ENCODE measurements at places on chromosomes 3 and 15.
A peak's percentile ranks its signal among the peaks of the same experiment; 100 is the strongest.

DNA sequence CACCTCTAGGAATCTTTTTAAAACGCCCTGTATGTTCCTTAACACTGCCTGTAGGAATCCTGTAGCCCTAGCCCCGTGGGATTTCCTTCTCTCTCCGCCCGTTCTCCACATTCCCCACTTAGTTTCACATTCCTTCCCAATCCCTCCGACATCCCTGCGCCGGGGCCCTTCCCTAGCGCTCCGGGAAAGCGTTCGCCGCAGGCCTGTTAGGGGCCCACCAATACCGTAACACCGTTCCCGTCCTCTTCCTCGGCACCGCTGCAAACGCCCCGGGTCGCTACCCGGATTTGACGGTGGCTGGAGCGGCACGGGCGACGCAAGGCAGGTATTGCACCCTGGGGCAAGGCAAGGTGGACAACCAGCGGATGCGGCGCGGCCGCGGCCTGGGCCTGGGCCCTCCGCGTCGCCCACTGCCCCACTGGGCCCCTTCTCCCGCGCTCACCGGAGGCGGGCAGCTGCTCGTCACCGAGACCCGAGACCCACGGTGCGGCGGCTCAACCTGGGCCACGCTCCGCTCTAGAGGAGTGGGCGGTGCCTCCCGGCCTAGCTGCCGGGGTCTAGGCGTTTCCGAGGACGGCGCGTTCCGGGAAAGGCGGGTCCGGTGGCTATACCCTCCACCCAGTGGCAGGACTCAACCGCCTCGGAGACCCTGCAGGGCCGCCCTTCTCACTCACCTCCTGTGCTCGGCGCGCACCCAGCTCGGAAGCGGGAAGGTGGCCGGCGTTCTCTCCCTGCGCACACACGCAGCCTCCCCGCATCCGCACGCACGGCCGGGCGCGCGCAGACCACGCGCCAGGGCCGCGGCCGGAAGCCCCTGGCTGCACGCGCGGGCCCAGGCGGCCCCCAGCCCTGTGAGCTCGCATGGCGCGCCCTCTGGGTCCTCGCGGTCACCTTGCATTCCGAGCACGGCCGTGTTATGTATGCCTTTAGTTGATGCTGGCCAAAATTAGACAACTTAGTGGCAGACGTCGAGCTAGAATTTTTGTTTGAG is at the start of gene B3GALNT1:
Gene B3GALNT1 (minus strand): TSS at position 789 of the 991 bp plus-strand sequence. CDS start 18,595 bp downstream, outside the sequence.
- DNase-seq = peak; percentile 92

GRCh38 chr15:101424984-101425383 is 64.5 kb downstream of the PCSK6 start:
- DNase-seq = no peak

GRCh38 chr3:44100298-44100695 is 141.4 kb upstream of the TOPAZ1 start:
- DNase-seq = no peak

GRCh38 chr3:188697127-188697526 is 474.6 kb upstream of the TPRG1 start:
- DNase-seq = no peak

DNA sequence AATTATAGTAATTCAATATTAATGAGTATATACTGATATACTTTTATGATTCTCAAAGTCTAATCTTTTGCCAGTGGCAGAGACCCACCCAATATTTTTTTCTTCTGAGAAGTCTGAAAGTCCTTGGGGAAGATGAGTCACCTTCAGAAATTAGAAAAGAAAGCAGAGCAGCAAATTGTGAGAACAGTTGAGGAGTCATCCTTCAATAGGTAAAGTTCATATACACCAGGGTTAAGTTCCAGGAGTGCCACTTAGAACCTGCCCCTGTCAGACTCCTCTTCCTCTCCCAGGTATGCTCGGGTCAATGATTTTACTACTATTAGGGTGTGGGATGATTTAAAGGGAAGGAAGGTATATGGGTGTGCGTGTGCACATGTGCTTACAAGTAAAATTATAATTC is 7.1 kb downstream of the CLRN1 start:
- no peak for DNase-seq

DNA sequence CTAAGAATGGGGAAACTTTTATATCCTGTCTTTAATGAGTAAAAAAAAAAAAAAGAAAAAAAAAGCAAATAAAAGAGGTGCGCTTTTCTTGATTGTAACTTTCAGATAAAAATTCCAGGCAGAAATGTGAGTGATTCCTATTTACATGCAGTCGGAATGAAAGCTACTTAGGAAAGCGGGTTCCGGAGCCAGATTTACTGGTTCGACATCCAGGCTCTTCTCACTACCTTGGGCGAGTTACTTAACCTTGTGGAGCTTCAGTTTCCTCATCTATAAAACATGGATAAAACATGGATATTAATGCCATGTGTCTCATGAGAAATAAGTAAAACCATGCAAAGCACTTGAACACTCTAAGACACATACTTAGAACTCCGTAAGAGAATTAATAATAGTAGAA is 169.2 kb downstream of the TP63 start:
- no peak for DNase-seq

DNA sequence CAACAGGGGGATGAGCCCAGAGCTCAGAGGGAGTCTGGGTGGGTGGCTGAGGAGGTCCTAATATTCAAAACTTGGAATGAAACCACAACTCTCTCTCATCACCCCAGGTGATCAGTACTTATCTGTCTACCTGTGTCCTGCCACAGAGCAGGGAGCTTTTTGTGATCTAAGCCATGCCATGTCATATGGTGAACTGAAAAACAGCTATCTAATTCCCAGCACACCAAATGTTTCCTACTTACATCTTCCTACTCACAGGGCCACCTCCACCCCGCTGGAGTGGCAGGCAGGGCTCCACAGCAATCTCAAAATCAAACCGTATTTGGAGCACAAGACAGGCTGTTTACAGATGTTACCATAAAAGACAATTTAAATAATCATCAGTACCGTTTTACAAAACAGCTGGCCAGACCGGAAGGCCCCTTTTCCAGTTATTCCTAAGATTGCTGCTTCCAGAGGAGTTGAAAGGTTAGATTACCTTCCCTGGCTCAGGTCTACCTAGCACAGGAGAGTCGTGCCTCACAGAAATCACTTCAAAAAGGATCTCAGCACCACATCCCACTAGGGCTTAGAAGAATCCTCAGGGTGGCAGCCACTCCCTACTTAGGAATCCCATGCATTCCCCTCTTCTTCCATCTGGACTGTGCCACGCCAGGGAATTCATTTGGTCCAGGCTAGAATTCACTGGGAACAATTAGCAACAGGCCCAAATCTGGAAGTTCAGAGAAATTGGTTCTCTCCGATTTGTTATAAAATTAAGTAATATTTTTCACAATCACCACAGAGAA is 226.6 kb upstream of the IL12A start:
- peak; percentile 19 for DNase-seq

- no peak for DNase-seq
These were observed 46.9 kb upstream of the GADL1 start for GRCh38 chr3:30941342-30941741.

- no peak for DNase-seq
These were observed 47.2 kb downstream of the CD86 start for GRCh38 chr3:122102191-122102935.

GRCh38 chr15:90190606-90191343 is 10.4 kb upstream of the SEMA4B start:
- DNase-seq = no peak

DNA sequence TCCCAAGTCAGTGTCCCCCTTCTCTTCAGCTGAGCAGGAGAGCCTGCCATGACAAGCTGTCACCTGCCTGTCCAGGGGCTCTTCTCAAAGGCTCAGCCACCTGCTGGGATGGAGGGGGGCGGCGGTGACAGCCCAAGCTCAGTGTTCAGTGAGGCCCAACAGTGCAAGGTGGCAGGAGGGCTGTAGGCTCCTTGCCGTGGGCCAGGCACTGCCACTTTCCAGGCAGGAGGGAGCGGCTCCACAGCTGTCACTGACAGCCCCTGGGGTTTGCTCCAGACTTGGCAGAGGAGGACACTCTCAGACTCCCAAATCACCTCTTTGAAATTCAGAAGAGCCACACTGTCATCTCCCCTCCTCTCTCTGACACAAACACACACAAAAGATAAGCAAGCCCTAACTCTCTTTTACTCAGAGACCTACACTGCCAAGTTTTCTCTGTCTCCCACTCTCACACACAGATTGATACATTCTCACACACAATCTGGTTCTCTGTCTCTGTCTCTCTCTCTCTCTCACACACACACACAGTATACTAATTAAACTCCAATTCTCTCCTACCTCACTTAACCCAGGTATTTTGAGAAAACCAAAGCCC is 443.3 kb downstream of the EPHB1 start:
- DNase-seq = peak; percentile 82

DNA sequence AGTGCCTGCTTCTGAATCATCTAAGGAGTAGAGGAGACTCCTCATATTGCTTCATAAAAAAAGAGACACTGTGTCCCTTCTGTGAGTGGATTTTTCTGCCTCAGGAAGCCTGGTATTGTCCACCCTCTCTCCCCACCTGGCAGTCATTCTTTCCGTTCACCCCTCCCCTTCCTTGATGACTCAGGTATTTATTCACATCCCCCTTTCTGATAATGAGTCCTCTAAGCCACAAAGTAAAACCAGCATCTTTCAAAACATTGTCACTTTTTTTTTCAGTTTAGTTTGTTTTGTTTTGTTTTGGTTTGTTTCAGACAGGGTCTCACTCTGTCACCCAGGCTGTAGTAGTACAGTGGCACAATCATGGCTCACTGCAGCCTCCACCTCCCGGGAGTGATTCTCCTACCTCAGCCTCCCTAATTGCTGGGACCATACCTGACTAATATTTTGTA is 65.2 kb upstream of the UBE2E1 start:
- DNase-seq = peak; percentile 65

DNA sequence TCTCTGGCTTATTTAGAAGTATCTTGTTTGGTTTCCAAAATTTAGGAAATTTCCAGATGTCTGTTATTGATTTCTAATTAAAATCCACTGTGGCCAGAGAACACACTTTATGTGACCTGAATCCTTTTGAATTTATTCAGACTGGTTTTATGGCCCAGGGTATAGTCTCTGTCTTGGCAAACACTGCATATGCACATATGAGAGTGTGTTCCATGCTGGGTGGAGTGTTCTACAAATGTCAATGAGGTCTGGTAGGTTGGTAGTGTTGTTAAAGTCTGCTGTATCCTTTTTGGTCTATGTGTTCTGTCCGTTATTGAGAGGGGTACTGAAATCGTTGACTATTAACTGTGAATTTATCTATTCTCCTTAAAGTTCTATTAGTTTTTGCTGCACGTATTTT is 30.2 kb downstream of the PGPEP1L start:
- DNase-seq = no peak

DNA sequence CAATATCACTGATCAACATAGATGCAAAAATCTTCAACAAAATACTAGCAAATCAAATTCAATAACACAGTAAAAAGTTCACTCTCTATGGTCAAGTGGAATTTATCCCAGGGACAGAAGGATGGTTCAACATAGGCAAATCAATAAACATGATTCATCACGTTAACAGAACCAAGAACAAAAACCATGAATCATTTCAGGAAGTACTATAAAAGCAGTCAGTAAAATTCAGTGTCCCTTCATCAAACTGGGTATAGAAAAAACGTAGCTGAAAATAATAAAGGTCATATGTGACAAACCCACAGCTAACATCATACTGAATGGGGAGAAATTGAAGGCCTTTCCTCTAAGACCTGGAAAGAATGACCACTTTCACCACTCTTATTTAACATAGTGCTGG is 172.1 kb downstream of the POLR2M start:
- no peak for DNase-seq

DNA sequence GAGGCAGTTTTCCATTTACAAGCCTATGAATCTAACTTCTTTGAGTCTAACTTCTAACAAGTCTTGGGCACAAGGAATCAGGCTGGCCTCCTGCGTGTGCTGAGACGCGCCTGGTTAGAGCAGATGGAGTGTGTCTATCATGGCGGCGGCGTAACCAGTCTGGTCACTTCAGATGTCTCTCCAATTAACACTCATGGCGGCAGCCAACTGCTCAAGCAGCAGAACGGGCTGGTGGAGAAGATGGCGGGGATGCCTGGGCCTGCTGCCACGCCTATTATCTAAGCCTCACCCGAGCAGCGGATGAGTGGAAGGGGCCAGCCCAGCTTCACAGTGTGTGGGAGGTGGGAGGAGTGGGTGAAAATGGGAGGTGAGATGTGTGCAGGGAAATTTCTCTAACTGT is 246.4 kb upstream of the TPRG1 start:
- no peak for DNase-seq

DNA sequence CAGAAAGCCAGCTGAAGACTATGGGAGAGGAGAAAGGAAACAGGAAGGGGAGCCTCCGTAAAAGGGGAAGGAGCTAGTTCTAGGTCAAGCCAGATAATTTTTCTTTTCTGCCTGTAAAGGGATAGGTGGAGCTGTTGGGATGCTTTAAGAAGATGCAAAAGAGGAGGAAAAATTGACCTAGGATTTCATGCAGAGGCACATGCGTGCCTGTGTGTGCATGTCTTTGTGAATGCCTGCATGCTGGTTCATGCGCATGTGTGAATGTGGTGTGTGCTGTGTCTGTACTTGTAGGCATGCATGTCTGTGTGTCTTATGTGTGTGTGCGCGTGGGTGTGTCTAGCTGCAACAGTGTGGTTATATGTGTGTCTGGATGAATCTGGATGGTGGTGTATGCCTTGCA is 27.3 kb downstream of the CCDC33 start:
- no peak for DNase-seq

DNA sequence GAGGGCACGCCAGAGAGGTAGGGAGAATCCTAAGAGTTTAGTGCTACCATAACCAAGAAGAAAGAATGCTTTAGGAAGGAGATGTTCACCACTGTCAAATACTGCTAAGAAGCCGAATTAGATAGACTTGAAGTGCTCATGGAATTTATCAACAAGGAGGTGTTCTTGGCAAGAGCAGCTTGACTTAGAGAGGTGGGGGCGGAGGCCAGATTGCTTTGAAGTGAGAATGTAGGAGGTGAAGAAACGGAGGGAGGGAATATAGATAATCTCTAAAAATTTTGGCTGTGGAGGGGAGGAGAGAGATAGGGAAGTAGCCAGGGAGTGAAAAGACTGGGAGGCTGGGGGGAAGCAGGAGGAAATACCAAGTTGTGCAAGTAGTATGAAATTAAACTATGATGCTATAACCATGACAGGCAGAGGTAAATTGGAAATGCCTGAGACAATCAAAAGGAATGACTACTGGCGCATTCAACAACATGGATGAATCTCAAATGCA is 35.5 kb downstream of the GADL1 start:
- DNase-seq = no peak

DNA sequence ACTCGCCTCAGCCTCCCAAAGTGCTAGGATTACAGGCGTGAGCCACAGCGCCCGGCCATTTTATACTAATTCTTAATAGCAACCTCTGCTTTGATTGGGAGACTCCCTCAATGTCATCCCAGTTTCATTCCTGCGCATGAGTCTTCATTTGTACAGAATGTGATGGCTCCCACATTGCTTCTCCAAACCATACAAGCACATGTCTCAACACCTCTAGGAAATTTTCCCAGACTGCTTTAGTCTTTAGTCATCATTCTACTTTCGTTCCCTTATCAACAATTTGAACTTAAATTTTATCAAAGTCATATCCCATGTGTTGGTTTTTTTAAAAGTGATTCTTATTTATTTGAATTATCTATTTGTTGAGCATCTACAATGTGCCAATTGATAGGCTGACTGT is 58.1 kb downstream of the SNX4 start:
- DNase-seq = no peak

GRCh38 chr3:57154470-57155309 is 10.5 kb downstream of the IL17RD start:
- no peak for DNase-seq

- DNase-seq = no peak
These were observed 316.6 kb upstream of the TGFBR2 start for GRCh38 chr3:30289766-30290165.

- no peak for DNase-seq
These were observed 29.2 kb upstream of the UMPS start for GRCh38 chr3:124700880-124701684.

Data from NCI-H146 (cell line).